ENCODE measurements at places on chromosomes 5 and 9. TPM values are rescaled to one million over a fixed set of nuclear protein-coding genes. Genes with fewer than 3 reads are reported as not detected.

Gene INSYN2B
- 0.04 TPM for total RNA-seq

Gene SHLD3
- 2.9 TPM for total RNA-seq

Gene SPACA9
- total RNA-seq, result 1.9 TPM

Gene FGF10
- total RNA-seq, result 7.8 TPM

Gene ENC1
- total RNA-seq, result 18.4 TPM

Gene LAMC3
- 1.1 TPM for total RNA-seq

Gene C5orf46
- total RNA-seq, result not detected

Gene CER1
- 0.22 TPM for total RNA-seq

Gene UBE2B
- total RNA-seq, result 27.2 TPM

Gene NFIB
- total RNA-seq, result 119 TPM

Gene PCDHB2
- total RNA-seq, result 3.2 TPM

Gene TMEM215
- 0.66 TPM for total RNA-seq

- DNase-seq, result peak; percentile 43
- peak overlapping the region; percentile 91 for H3K27ac ChIP-seq
- no peaks in the 10 kb centered on the region for H3K27me3 ChIP-seq
- H3K36me3 ChIP-seq, result no peaks in the 10 kb centered on the region
- peaks cover 10% of the 10 kb centered on the region for H3K4me1 ChIP-seq
Observed at GRCh38 chr9:4741365-4742089, 525 bp upstream of the AK3 start.

GRCh38 chr5:8824371-8824770, 721.5 kb downstream of the SEMA5A start:
- H3K4me3 ChIP-seq, result no peak overlapping the region
- no peaks in the 10 kb centered on the region for H3K36me3 ChIP-seq
- H3K4me1 ChIP-seq, result no peaks in the 10 kb centered on the region

- peak; percentile 69 for DNase-seq
- peak overlapping the region; percentile 82 for H3K27ac ChIP-seq
- no peaks in the 10 kb centered on the region for H3K36me3 ChIP-seq
- peaks cover 2% of the 10 kb centered on the region for H3K27me3 ChIP-seq
- H3K4me1 ChIP-seq, result peaks cover 18% of the 10 kb centered on the region
Observed at GRCh38 chr9:87498046-87498810, 561 bp downstream of the DAPK1 start.

- no peak for DNase-seq
- no peak overlapping the region for H3K27ac ChIP-seq
- H3K36me3 ChIP-seq, result no peaks in the 10 kb centered on the region
- H3K4me3 ChIP-seq, result no peak overlapping the region
Observed at GRCh38 chr9:99199938-99200539, 21.7 kb downstream of the ALG2 start.

DNA sequence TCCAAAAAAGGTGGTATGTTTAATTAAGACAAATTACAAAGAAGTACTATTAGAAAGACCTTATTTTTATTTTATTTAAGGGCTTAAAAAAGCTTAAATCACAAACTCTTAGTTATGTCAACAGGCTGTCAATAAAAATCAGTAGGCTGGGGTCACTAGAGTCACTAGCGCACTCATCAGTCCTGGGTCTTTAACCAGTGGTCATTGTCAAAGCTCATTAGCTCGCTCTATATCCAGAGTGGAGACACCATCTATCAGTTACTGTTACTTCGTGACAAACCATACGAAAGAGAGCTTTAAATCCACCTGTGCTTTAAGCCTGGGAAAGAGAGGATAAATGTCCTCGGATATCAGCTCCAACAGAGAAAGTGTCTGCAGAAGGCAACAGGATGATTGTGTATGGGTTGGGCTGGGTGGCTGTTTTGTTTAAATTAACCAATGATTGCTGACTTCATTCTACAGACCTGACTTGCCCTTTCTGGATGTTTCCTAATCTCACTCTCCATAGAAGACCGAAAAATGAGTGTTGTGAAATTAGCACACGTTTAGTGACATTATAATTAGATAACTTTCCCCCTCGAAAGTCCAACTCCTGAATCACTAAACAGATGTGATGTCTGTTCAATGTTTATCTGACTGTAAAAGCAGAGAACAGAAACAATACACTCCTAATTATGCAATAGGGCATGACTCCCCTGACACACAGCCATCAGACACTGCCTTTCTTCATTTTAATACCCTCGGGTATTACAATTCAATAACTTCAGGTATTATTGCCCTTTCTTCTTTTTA, 123.6 kb upstream of the TNPO1 start:
- no peak overlapping the region for H3K4me3 ChIP-seq
- DNase-seq, result no peak
- H3K27me3 ChIP-seq, result no peaks in the 10 kb centered on the region
- no peak overlapping the region for H3K27ac ChIP-seq

DNA sequence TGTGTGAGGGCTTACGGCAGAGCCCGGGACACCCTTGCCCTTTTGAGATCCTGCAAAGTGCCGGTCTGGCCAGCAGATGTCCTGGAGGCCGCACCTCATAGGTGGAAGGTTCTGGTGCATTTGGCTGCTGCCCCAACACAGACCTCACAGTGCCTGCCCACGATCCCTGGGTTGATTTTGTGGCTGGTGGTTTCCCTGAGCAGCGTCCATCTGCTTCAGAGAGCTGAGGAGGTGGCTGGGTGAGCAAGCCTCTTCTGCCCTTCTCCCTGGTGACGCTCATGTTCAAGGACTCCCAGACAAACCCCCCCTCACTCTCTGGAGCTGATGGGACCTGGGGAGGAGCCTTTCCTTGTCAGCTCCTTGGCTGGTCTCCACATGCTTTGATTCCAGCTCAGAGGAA, 18.9 kb downstream of the BNIP1 start:
- DNase-seq, result no peak
- H3K36me3 ChIP-seq, result peaks cover 48% of the 10 kb centered on the region
- H3K4me1 ChIP-seq, result peaks cover 3% of the 10 kb centered on the region
- no peaks in the 10 kb centered on the region for H3K27me3 ChIP-seq

- DNase-seq, result no peak
- no peaks in the 10 kb centered on the region for H3K36me3 ChIP-seq
- no peaks in the 10 kb centered on the region for H3K4me1 ChIP-seq
- no peak overlapping the region for H3K27ac ChIP-seq
- no peak overlapping the region for H3K4me3 ChIP-seq
- no peaks in the 10 kb centered on the region for H3K27me3 ChIP-seq
Observed at GRCh38 chr5:163696579-163696887, 191.1 kb downstream of the MAT2B start.

- no peak overlapping the region for H3K4me3 ChIP-seq
- peaks cover 33% of the 10 kb centered on the region for H3K4me1 ChIP-seq
- no peak for DNase-seq
- no peaks in the 10 kb centered on the region for H3K27me3 ChIP-seq
Observed at GRCh38 chr9:137021979-137022661, 5.9 kb downstream of the ABCA2 start.

- no peaks in the 10 kb centered on the region for H3K36me3 ChIP-seq
- peak; percentile 27 for DNase-seq
- H3K27ac ChIP-seq, result no peak overlapping the region
- peaks cover 2% of the 10 kb centered on the region for H3K27me3 ChIP-seq
Observed at GRCh38 chr9:93431539-93432105, 19.9 kb upstream of the FAM120A start.

- H3K4me3 ChIP-seq, result peak overlapping the region; percentile 51
- no peaks in the 10 kb centered on the region for H3K36me3 ChIP-seq
- peaks cover 60% of the 10 kb centered on the region for H3K27me3 ChIP-seq
- DNase-seq, result peak; percentile 12
Observed at GRCh38 chr9:97502222-97502983, 937 bp downstream of the TMOD1 start.

DNA sequence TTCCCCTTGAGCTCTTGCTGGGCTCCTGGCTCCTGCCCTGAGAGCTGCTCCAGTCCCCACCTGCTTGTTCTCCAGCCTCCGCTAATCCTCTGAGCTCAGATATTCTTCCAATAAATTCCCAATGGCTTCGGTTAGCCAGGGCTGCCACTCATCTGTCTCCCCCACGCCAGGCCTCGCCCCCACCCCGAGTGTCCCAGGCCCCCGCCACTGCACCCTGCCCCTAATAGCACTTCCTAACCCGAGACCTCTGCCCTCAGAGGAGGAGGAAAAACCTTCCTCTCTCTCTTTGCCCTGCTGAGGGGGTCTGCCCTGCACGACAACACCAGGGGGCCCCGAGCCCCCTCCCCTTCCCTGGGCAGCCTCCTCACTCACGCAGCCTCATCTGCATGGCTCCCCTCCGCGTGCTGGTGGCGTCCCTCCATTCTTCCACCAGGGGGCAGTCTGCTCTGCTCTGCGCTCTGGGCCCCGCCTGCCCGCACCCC, 5.4 kb upstream of the LCN15 start:
- DNase-seq, result no peak
- peaks cover 4% of the 10 kb centered on the region for H3K4me1 ChIP-seq
- no peak overlapping the region for H3K27ac ChIP-seq
- H3K27me3 ChIP-seq, result peaks cover 11% of the 10 kb centered on the region
- H3K4me3 ChIP-seq, result no peak overlapping the region
- no peaks in the 10 kb centered on the region for H3K36me3 ChIP-seq

- H3K4me3 ChIP-seq, result no peak overlapping the region
- peaks cover 7% of the 10 kb centered on the region for H3K27me3 ChIP-seq
- H3K4me1 ChIP-seq, result peaks cover 16% of the 10 kb centered on the region
- peak overlapping the region; percentile 87 for H3K27ac ChIP-seq
- DNase-seq, result peak; percentile 98
Observed at GRCh38 chr5:79850316-79850822, 140.7 kb downstream of the MTX3 start.

DNA sequence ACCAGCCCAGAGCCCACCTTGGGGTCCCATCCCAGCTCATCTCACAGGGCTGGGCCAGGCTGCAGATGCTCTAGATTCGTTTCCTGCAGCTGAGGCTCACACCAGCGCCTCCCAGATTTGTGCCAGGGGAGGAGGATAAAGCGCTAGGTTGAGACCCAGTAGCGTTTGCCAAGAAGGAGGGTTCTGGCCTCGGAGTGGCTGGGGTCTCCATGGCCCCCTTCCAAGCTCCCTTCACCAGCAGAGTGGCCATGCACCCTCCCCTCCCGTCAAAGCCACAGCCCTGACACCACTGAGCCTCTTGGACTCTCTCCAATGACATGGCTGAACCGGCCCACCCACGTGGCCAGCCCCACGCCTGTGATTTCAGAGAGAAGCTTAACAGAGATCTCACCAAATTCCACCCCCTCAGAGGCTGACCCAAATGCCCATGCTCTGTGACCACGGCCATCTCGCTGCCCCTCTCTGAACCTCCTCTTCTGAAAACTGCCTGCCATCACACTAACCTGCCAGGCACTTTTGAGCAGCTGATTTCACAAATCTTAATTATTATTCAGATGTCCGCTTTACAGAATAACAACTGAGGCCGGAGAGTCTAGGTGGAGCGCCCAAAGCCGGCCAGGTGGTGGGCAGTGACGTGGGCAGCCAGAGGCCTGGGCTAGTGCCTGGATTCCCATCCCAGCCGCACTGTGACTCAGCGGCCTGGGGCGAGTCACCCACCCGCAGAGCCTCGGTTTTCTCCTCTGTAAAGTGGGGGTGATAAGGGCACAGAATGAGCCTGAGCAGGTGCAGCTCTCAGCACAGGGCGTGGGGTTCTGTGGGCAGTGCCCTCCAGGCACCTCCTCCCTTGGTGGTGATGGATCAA, 155.7 kb downstream of the C9orf50 start:
- H3K27ac ChIP-seq, result no peak overlapping the region
- H3K4me1 ChIP-seq, result peaks cover 37% of the 10 kb centered on the region
- DNase-seq, result peak; percentile 57
- H3K4me3 ChIP-seq, result no peak overlapping the region
- H3K36me3 ChIP-seq, result no peaks in the 10 kb centered on the region

DNA sequence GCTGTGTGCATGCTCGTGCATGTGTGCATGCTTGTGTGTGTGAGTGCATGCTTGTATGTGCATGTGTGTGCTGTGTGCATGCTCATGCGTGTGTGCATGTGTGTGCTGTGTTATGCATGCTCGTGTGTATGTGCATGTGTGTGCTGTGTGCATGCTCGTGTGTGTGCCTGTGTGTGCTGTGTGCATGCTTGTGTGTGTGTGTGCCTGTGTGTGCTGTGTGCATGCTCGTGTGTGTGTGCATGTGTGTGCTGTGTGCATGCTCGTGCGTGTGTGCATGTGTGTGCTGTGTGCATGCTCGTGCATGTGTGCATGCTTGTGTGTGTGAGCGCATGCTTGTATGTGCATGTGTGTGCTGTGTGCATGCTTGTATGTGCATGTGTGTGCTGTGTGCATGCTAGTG, 30.3 kb upstream of the SH3PXD2B start:
- peaks cover 8% of the 10 kb centered on the region for H3K4me1 ChIP-seq
- H3K27me3 ChIP-seq, result no peaks in the 10 kb centered on the region
- no peak for DNase-seq
- no peaks in the 10 kb centered on the region for H3K36me3 ChIP-seq

- H3K27me3 ChIP-seq, result peaks cover 11% of the 10 kb centered on the region
- no peak overlapping the region for H3K4me3 ChIP-seq
- no peaks in the 10 kb centered on the region for H3K36me3 ChIP-seq
- DNase-seq, result peak; percentile 48
- no peak overlapping the region for H3K27ac ChIP-seq
Observed at GRCh38 chr5:50958852-50959457, 292.5 kb downstream of the PARP8 start.
